ENCODE measurements at places on chromosomes 5 and 9. TPM values are rescaled to one million over a fixed set of nuclear protein-coding genes. Genes with fewer than 3 reads are reported as not detected.

DNA sequence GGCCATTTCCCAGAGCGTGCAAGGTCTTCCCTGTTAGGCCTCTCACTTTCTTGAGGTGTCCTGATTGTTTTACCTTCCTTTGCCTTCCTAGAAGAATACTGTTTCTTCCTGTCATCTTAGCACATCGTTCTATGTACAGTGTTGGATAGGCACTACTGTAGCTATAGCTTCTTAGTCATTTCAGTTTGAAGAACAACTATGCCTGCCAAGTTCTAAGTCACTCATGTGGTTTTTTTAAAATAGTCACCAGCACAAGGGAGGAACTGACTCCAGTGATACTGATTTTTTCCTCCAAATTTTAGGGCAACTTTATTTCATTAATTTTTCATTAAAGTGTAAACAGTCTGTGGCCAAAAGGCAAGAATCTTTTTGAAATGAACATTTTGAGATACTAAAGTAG lies 122.4 kb upstream of the NR5A1 start:
- DNase-seq = no peak
- H3K27me3 ChIP-seq = no peaks in the 10 kb centered on the region
- H3K4me1 ChIP-seq = no peaks in the 10 kb centered on the region
- H3K36me3 ChIP-seq = no peaks in the 10 kb centered on the region
- H3K4me3 ChIP-seq = no peak overlapping the region

Gene DMRT3
- not detected for total RNA-seq

GRCh38 chr5:78320401-78320800 lies 25.9 kb upstream of the AP3B1 start:
- H3K4me3 ChIP-seq = no peak overlapping the region
- no peaks in the 10 kb centered on the region for H3K4me1 ChIP-seq
- H3K27ac ChIP-seq = no peak overlapping the region
- H3K27me3 ChIP-seq = no peaks in the 10 kb centered on the region
- H3K36me3 ChIP-seq = no peaks in the 10 kb centered on the region

Gene PCDHA1
- total RNA-seq = not detected

Gene CCNI2
- total RNA-seq = 0.39 TPM

DNA sequence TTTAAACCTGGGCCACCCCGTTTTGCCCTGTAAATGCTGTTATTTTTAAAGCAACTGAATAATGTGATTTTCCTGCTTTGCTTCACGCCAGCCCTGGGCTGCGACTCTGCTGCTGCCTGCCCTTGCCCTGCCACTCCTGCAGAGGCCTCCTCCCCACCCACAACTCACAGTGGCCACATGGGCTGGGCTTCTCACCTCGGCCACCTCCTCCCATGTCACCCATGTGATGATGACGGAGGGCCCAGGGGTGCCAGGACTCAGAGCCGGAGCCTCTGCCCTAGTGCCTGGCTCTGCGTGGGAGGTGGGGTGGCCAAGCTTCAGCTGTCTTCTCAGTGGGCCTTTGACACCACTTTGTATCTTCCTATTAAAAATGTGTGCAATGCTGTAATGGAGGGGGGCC lies 48.1 kb upstream of the NKD2 start:
- H3K36me3 ChIP-seq = no peaks in the 10 kb centered on the region
- DNase-seq = no peak

Gene CCNJL
- 1.4 TPM for total RNA-seq

DNA sequence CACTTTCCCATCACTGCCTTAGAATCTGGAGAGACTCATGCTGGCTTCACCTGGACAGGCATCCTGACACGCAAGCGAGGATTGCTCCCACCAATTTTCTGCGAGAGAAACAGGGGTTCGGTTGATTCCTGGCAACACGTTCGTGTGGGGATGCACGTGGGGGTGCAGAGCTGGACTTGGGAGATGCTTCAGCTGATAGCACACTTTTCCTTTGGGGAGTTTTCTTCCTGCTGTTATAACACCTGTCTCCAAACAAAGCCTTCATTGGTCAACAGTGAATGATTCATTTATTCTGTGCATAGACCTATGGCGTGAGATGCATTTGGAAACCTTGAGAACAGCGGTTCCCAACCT lies 50.0 kb downstream of the ROPN1L start:
- peaks cover 9% of the 10 kb centered on the region for H3K27me3 ChIP-seq
- no peak overlapping the region for H3K27ac ChIP-seq
- DNase-seq = no peak
- H3K4me3 ChIP-seq = no peak overlapping the region
- H3K4me1 ChIP-seq = no peaks in the 10 kb centered on the region

GRCh38 chr5:158819840-158820620 lies 279.7 kb downstream of the EBF1 start:
- H3K27ac ChIP-seq = no peak overlapping the region
- H3K27me3 ChIP-seq = no peaks in the 10 kb centered on the region
- H3K4me1 ChIP-seq = no peaks in the 10 kb centered on the region
- peaks cover 11% of the 10 kb centered on the region for H3K36me3 ChIP-seq
- no peak overlapping the region for H3K4me3 ChIP-seq

Data from esophagus muscularis mucosa (tissue), 4 donors.